ENCODE measurements at places on chromosomes 16 and 17.

DNA sequence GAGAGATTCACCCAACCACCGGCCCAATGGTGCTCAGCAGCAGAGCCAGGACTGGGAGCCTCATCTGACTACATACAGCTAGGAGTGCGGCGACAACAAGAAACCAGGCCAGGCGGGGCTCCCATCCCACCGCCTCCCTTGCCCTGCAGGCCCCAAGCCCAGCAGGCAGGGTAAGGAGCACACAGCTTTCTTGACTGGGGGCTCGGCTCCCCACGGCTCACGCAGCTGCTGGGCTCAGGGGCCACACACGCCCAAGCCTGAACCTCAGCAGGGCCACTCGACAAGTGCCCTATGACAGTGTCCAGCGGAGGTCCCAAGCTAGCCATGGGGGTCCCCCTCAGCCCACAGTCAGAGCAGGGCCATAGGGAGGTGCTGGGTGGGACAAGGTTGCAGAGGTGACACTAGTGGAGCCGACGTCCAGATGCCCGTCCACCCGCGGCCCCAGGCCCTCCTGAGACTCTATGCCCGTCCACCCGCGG is 13.7 kb downstream of the PIEZO1 start:
- no peak for DNase-seq

DNA sequence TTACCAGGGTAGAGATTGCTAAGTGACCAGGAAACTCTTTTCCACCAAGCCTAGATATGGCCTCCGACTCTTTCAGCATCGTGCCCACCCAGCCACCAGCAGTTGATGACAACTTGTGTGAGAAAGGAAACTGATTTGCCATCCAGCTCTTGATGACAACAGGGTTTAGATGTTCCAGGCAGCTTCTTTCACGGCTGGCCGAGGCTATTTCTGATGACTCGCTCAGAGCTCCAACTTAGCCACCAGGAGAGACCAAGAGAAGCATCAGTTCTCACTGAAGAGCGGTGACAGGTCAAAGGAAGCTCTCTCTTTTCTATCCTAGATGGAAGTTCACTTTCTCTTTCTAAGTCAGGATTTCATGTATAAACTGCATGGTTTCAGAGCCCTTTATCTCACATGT is 61.2 kb downstream of the MPHOSPH6 start:
- no peak for DNase-seq

DNA sequence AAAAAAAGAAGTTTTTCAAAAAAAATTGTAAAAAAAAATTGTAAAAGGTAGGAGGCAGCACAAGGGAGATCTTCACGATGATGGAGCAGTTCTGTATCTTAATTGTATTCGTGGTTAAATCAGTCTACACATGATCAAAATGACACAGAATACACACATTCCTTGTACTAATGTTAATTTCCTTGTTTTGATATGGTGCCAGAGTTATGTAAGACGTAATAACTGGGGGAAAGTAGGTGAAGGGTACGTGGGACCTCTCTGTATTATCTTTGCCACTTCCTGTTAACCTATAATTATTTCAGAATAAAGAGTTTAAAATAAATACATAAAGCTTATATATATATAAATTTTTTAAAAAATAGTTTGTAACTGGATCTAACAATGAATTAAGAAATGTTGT is 36.8 kb downstream of the HELZ start:
- DNase-seq: no peak

GRCh38 chr16:15539197-15539596 is 103.8 kb downstream of the MARF1 start:
- DNase-seq: no peak

GRCh38 chr16:2472885-2473445 is 1.9 kb downstream of the NTN3 start:
- DNase-seq: no peak

DNA sequence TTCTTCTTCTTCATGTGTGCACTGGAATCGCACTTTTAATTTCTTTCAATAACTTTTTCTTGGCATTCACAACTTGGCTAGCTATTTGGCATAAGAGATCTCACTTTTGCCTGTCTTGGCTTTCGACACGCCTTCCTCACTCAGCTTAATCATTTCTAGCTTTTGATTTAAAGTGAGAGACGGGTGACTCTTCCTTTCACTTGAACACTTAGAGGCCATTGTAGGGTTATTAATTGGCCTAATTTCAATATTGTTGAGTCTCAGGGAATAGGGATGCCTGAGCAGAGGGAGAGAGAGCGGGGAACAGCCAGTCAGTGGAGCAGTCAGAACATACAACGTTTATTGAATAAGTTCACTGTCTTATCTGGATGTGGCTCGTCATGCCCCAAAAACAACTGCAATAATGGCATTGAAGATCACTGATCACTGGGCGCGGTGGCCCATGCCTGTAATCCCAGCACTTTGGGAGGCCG is 200.3 kb downstream of the SEC14L1 start:
- DNase-seq: no peak

- no peak for DNase-seq
Observed at GRCh38 chr17:43042025-43042628, 17.1 kb downstream of the RND2 start.

- peak; percentile 16 for DNase-seq
Observed at GRCh38 chr16:29675811-29676643, 3.0 kb upstream of the QPRT start.

- DNase-seq: no peak
Observed at GRCh38 chr17:8622191-8622590, 8.3 kb downstream of the MYH10 start.

GRCh38 chr17:21419299-21420239 is 43.4 kb downstream of the KCNJ12 start:
- no peak for DNase-seq

GRCh38 chr16:49464877-49465504 is 91.4 kb downstream of the C16orf78 start:
- no peak for DNase-seq

DNA sequence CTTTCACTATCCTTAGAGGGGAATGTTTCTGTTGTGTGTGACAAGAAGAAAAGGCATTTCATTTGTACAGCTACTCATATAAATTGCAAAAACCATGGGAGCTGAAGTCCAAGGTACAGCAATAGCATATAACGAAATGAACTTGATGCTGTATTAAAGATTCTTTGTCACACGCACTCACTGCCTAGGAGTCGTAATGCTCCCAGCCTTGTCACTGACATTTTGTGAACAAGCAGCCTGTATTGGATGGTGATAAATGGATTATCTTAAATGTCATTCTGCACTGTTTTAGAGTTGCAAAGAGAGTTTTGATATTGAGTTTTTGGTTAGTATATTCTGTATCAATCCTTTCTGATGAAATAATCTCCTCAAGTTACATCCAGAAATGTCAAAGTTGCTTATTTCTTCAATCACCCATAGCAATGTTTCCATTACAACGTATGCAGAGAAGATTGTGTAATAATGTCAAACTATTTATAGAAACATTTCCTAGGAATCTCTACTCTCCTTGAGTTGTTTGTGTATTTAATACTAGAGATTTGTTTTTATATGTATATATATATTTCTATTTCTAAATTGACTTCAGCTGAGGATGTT is 270.6 kb downstream of the FTO start:
- no peak for DNase-seq

DNA sequence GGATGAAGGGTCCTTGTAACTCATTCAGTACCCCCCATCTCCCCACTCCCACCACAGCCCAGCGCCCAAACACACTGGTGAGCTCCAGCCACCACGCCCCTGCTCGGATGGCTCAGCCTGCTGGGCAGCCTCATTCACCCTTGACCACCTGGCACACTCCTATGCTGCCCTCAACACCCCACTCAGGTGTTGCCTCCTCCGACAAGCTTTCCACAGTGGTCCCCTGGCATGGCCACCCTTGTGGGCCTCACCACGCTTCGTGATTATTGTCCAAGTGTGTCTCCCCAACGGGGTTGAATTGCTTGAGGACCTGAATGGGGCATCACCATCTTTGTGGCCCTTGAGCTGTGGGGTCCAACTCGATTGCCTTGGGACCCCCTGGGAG is 12.0 kb upstream of the DOC2B start:
- DNase-seq: no peak
